NCI-H774 (cell line): ENCODE measurements at places on chromosomes 12 and 14.

- DNase-seq = peak; percentile 43
Measured at GRCh38 chr12:51028126-51028812, 2.1 kb upstream of the SLC11A2 start.

DNA sequence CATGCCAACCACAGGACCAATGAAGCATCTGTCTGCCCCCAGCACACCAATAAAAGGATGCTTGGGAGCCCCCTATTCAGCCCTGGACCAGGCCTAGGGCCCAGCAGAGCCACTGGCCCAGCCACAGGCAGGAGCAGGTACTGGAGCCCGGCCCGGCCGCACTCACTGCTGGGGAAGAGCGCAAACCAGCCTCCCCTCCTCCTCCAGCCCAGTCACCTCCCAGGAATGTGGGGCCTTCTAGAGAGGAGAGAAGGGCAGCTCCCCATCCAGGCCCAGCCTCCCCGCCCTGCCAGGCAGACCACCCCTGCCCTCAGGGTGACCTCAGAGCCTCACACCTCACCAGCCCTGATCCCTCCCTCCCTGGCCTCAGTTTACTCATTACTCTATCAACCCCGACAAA lies 56.2 kb downstream of the CCNK start:
- DNase-seq = no peak

DNA sequence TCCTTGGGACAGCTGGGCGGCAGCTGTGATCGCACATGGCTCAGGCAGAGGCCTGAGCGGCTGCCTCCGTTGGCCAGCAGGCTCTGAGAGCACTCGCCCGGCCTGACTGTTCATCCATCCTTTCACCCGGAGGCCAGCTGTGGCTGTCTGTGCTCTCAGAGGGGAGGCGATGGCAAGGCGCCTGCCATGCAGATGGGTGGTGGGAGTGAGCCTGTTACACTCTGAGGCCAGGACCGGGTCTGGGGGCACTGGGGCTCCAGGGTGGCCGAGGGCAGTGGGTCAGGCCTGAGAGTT lies 292.3 kb downstream of the TMEM121 start:
- no peak for DNase-seq

- DNase-seq = no peak
Measured at GRCh38 chr12:13114251-13115052, 11.0 kb upstream of the GSG1 start.

- no peak for DNase-seq
Measured at GRCh38 chr12:124456652-124457152, 110.7 kb downstream of the NCOR2 start.

DNA sequence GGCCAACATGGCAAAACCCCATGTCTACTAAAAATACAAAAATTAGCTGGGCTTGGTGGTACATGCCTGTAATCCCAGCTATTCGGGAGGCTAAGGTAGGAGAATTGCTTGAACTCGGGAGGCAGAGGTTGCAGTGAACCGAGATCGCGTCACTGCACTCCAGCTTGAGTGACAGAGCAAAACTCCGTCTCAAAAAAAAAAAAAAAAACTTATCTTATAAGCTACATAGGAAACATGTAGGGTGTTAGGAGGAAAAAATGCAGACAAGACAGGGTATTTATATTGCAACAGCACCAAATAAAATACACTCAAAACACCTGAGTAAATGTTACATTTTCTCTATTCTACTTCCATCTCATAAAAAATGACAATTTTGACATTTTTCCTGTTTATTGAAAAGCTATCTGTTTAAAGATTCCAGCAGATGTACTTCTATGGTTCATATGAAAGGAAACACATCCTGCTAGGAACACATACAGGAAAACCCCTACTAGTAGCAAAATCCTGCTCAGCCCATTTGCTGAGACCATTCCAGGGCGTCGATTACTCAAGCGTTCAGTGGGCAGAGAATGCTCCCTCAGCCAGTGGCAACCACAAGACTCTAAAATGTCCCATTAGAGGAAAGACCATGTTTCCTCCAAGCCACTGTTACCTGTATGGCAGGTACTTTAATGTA lies 19.7 kb downstream of the CORO1C start:
- no peak for DNase-seq

DNA sequence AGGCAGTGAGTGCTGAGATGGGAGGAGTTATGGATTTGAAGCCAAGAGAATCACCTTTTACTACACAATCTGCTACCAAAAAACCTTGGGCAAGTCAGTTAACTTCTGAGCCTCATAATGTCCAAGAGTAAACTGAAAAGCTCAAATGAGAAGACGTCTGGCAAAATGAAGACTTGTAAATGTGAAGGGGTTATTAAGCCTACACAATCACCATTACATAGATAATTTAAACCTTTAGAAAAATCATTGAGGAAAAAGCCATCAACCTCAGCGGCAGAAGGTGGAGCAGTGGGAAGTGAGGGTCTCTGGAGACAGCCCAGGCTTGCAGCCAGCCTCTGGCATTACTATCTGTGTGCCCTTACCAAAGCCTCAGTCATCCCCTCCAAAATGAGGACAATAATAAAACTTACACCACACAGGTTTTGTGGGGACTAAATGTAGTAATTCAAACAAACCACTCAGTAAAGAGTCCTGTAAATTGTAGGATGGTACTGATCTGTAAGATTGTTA lies 50.5 kb upstream of the CCDC175 start:
- DNase-seq = no peak

- no peak for DNase-seq
Measured at GRCh38 chr14:21840765-21841164, 167.1 kb upstream of the OR4E1 start.

GRCh38 chr12:10717410-10717809 lies 5.7 kb downstream of the YBX3 start:
- no peak for DNase-seq

- no peak for DNase-seq
Measured at GRCh38 chr14:73312687-73313086, 75.4 kb downstream of the PAPLN start.

DNA sequence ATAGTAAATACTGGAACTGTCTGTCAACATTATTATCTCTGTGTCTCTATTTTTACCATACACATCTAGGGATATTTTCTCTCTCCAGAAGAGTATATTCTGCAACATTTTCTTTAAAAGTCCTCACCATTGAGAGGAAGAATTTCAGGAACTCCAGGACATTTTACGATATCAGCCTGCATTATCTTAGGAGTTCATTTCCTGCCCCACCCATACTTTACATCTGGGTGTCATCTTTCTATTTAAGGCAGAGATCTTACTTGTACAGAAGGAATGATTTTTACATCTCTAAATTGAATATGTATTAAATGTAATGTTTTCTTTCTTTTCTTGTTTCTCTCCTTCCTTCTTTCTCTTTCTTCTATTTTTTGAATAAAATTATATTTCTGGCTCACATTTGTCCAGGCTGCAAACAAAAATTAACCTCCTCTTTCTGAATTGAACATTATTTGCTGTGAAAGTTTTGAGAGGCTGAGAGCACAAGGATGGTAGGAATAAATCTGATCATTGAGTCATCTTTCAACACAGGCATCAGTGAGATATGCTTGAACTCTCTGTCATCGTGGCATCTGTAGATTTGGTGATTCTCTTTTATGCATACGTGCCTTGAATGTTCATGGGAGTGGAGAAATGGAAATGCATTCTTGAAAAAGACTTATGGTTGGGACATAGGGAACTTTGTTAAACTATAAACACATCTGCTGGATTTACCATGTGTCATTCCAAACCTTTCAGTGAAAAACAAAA lies 753.6 kb downstream of the SLC16A7 start:
- DNase-seq = no peak

DNA sequence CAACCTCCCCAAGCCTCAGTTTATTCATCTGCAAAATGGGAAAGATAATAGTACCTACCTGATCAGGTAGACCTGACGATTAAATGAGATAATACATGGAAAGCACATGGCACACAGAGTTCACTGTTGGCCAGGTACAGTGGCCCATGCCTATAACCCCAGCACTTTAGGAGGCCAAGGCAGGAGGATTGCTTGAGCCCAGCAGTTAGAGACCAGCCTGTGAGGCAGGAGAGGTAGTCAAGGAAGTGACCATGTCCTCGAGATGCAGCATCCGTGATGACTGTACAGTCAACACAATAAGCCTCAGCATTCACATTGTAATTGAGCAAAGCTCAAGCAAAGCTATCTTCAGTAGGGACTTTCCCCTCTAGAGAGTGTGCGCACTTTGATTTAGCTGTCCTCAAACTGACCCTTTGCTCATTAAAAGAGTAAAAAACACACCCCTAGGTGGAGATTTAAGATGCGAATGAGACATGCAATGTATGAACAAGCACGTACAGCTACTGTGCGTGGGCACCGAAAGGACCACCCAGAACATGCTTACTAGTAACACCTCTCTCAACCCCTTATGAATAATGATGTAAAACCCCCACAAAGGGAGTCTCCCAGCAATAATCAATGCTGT lies 9.9 kb downstream of the ISCU start:
- DNase-seq = no peak

GRCh38 chr12:13980538-13981295 lies 685 bp downstream of the GRIN2B start:
- no peak for DNase-seq

DNA sequence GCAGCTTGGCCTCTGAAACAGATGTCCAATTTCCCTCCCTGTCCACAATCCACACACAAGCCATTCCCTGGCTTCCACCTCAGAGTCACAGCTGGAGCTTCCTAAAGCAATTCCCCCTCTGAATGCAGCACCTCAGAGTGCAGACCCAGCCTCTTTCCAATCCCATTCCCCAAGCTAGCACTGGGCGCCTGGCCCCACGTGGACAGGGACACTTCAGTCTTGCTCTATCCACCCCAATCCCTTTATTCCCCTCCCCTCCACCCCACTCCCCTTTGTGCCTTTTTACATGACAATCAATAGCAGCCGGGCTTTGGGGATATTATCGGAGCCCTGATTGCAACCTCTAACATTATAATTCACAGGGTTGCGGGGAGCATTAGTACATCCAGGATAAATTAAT lies 292.6 kb downstream of the TTC8 start:
- DNase-seq = no peak

DNA sequence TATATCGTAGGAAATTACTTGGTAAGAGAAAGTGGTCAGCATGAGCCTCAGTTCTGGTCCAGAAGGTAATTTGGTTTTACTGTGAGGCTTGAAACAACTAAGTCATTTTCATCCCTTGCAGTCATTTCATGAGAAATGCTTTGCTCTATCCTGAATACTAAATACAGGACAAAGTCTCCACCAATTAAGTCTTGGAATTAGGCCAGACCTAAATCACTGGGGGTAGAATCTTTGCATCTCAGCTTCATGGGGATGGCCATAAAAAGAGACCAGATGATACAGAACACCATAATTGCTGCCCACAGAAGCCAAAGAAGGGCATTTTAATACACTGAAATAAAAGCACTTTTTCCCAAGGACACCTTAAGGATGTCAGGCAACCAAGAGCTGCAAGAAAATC lies 277.9 kb upstream of the DCN start:
- DNase-seq = no peak

GRCh38 chr12:32605326-32606095 lies 73.6 kb upstream of the DNM1L start:
- DNase-seq = no peak

GRCh38 chr12:132222096-132222807 lies 78.0 kb downstream of the NOC4L start:
- DNase-seq = no peak

- DNase-seq = peak; percentile 37
Measured at GRCh38 chr12:41966001-41966400, 178.7 kb downstream of the GXYLT1 start.

- DNase-seq = no peak
Measured at GRCh38 chr14:22520796-22521195, 68.2 kb downstream of the DAD1 start.

DNA sequence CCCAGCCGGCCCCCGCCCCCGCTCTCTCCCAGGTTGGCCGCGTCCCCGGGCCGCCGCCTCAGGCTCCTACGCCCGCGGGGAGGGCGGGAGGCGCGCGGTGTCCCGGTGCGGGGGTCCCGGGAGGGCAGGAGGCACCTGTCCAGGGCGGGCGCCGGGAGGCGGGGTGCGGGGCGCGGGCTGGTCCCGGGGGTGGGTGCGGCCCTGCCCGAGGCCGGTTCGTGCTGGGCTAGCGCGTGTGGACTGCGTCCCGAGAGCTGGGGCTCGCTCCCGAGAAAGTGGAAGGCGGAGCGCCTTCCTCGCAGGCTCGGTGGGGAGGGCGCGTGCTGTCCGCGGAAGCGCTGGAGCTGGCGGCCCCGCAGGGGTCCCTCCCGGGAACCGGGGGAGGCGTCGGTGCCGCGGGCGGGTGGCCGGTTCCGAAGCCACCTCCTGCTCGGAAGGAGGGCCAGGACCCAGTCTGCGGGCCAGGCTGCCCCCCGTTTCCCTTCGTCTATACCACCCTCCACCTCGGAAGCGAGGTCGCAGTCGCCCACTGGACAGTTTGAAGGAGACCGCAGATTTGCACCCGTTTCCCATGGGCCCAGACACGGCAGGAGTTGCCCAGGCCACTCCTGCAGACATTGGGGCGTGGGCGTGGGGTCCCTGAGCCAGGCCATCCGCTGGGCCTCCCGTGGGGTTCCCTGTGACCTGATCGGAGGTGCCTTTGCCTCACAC lies 636 bp downstream of the ZFYVE21 start:
- no peak for DNase-seq

DNA sequence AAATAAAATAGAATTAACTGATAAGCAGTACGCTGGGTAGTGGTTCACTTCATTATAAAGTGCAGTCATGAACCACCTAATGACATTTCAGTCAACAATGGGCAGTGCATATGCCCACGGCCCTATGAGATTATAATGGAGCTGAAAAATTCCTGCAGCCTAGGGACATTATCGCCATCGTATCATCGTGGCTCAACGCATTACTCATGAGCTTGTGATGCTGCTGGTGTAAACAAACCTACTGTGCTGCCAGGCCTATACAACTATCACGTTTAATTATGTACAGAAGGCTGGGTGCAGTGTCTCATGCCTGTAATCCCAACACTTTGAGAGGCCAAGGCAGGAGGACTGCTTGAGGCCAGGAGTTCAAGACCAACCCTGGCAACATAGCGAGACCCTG lies 62.3 kb upstream of the TMEM263 start:
- DNase-seq = no peak

- no peak for DNase-seq
Measured at GRCh38 chr14:63387711-63388110, 69.0 kb upstream of the GPHB5 start.

- DNase-seq = no peak
Measured at GRCh38 chr14:20376071-20376588, 32.7 kb downstream of the PARP2 start.

DNA sequence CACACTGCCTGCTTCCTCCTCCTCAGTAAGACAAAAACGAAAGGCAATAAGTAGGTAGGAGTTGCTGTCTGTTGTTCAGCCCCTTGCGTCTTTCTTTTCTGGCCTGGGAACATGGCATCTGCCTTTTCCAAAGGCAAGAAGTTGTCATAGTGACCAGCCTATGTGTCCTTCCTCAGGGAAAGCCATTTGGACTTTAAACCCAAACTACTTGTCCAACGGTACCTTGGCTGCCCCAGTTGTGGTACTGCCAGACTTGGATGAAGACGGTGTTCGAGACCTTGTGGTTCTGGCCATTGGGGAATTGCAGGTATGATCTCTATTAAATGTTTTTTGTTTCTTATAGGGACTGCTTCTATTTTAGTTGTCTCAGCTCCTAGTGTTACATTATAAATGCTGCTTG lies 18.5 kb downstream of the FAM234B start:
- no peak for DNase-seq
